ENCODE measurements at places on chromosomes 11 and 22.

DNA sequence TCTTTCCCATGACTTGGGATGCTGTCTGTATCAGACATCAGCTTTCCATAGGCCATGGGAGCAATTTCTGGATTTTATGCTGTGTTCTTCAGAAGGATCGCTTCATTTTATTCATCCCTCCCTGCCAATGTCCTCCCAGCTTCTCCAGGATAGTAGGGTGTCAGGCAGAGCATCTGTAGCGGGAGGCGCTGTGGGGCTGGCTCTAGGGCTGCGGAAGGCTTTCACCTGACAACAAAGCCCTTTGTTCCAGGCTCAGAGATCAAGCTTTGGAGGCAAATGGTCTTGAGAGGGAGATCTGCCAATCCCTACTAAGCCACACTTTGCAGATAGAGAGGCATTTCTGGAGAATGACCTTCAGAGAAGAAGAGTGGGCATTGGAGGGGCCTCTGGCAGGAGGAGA lies 29.5 kb upstream of the FTH1 start:
- no peak for DNase-seq

GRCh38 chr11:62169935-62170334 lies 20.1 kb upstream of the SCGB1D1 start:
- no peak for DNase-seq

DNA sequence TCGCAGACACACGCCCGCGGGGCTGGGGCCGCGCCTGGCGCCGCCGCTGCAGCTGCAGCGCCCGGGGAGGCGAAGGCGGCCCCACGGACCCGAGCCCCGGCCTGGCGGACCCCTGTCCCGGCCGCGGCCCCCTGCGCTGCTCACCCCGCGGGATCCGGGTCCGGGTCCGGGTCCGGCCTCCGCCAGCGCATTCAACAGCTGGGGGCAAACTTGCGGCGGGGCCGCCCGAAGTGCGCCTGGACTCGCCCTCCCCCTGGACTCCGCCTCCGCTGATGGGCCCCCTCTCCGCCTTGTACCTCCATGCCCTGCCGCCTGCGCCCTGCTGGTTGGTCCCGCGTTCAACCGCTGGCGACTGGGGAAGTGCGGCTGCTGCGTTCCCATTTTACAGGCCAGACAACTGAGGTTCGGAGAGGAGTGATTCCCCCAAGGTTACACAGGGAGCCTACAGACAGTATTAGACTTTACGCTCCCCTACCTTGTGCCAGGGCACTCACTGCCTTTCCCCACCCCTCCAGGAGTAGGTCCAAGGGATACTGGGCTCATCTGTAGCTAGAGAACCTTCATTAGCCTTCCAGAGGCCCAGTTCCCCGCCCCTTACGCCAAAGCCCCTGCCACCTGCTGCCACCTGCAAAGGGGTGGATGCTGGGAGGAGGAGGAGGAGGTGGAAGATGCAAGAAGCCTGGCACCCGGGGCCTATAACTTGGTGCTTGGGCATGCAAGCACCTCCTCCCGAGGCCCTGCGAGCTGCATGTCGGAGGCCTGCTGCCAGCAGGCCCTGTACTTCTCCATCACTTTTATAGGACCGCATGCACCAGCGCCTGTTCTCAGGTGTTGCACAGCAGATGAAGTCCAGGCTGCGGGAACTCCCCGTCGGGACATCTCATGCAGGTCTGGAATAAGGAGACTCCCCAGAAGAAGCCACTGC lies 694 bp upstream of the ELFN2 start:
- DNase-seq: no peak

GRCh38 chr11:57566005-57566904 lies 1.2 kb downstream of the UBE2L6 start:
- no peak for DNase-seq

DNA sequence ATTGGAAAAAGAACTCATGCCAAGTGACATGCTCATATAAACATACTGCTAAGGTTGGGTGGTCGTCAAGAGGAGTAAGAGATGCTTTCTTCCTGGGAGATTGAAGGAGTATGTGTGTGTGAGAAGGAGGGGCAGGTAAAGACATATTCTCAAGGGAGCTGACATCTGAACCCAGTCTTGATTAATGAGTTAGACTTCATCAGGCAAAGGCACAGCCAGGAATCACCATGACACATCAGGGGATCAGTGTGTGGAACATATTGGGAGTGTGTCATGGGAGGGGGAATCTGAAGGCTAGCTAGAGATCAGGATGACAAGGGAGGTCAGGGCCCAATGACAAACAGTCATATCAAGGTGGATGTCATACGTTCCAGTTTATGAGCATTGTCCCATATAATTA lies 14.9 kb downstream of the CNTF start:
- DNase-seq: no peak

GRCh38 chr22:34379825-34380224 lies 459.5 kb upstream of the LARGE1 start:
- no peak for DNase-seq

- DNase-seq: no peak
Observed at GRCh38 chr22:45010532-45010900, 711 bp upstream of the PHF21B start.

- DNase-seq: no peak
Observed at GRCh38 chr11:130945896-130946295, 29.6 kb upstream of the SNX19 start.

DNA sequence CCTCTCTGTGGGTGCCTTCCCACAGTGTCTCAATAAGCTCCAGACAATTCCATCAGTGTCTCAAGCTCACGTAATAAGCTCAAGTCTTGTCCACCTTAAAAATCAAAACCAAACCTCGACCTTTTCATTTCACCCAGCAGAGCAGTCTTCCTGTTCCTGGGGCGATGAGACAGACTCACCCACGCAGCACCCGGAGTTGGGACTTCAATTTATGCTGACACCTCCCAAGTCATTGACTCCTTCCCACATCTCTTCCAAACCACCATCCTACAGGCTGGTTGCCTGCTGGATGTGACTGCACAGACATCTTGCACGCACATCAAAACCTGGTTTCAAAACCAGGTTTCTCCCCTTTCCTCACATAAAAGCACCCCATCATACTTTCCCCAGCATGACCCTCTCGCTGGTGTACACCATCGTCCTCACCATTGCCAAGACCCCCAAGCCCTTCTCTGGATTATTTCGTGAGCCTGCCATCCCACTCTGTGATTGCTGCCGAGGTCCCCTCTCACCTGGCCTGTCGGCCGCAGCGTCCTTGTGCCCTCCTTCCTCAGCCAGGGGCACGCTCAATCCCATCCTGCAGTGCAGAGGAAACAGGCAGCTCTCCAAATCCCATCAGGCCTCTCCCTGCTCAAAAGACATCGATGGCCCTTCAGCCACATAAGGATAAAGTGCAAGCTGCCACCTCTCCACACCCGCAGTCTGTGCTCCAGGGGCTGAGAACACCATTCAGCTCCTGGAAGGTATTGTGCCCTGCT lies 45.1 kb upstream of the FBXO3 start:
- peak; percentile 40 for DNase-seq

DNA sequence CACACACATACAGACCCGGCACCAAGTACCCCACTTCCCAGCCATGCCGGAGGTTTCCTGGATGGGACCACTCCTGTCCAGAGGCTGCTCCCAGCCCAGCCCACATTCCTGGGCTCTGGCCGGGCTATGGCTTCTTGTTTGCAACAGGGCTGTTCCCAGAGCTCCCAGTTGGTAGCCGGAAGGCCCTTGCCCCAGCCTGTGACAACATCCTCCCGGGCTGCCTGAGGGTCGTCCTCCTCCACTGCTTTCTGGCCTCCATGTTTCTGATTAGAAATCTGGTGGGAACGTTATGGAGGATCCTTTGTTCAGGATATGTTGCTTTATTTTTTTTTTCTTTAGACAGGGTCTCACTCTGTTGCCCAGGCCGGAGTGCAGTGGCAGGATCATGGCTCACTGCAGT lies 952 bp upstream of the CYP2D6 start:
- DNase-seq: no peak

DNA sequence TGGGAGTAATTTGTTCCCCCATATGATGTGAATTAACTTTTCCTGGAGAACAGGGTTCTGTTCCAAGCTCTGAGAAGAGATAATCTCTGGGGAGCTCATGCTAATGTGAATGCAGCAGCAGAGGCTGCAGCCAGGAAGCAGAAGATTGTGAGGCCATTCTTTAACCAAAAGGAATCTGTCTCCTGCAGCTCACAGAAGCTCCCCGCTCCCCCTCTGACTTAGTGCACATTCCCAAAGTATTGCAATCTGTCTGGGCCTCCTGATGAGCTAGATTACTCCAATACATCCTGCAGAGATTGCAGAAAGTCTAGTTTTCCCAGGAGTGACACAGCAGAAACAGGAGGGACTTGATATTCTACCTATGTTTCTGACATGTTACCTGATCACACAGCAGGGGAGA lies 420.6 kb upstream of the FAT3 start:
- no peak for DNase-seq

- DNase-seq: no peak
Observed at GRCh38 chr22:19803736-19804267, 43.2 kb downstream of the TBX1 start.

- DNase-seq: peak; percentile 23
Observed at GRCh38 chr22:49548356-49549202, 279.1 kb downstream of the BRD1 start.

GRCh38 chr11:113690619-113691569 lies 15.2 kb downstream of the TMPRSS5 start:
- DNase-seq: no peak

DNA sequence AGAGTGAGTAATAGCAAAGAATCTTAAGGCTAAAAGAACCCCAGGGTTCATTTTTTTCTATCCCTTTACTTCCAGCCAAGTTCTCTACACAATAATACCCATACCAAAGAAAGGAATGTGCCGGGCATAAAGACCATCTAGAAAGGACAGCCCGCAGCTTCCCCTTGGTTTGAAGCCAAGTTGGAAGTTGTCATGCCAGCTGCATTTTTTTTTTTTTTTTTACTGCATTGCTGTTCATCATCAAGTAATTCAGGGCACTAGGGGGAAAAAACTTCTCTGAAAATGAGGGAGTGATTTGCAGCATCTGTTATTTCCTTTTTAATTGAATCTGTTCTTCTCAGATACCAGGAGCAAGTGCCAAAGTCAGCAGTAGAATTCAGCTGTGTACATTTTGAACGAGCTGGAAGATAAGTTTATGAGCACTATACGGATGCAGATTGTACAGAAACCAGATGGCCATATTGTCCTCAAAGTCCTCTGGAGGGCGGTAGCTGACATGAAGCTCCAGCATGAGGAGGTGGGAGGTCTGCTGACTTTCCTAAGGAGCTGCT lies 56.4 kb downstream of the UBASH3B start:
- peak; percentile 34 for DNase-seq

GRCh38 chr22:30217698-30218560 lies 28.6 kb downstream of the LIF start:
- no peak for DNase-seq

DNA sequence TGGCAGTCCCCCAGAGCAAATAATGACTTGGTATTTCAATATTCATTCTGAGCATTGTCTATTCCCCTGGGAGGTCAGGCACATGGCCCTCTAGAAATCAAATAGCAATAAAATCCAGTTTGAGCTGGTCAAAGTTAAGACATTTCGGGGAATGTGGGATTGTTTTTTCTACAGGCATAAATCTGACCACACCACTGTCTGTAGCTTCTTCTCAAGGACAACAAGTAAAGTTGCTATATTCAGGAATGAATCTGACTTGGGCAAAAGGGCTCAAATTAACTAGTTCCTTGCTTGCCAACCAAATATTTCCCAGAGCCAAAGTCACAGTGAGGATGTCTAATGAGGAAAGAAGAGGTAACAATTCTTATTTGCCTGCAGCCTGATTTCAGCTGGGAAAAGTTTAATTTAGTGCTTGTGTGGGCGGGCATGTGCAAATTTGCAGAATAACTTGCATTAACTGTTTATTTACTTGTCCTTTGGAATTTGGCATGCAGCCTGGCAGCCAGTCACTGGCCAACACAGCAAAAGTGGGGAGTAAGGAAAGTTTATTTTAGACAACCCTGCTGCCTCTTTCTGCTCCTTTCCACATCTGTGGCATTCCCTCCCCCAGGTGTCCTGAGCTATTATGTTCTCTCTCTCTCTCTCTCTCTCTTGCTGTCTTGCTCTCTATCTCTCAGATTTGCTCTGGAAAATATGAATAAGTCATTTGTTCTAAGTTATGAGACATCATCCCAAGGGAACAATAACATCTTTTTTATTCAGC lies 51.2 kb upstream of the ARHGAP20 start:
- no peak for DNase-seq

- DNase-seq: no peak
Observed at GRCh38 chr11:122399375-122399774, 256.1 kb upstream of the UBASH3B start.

DNA sequence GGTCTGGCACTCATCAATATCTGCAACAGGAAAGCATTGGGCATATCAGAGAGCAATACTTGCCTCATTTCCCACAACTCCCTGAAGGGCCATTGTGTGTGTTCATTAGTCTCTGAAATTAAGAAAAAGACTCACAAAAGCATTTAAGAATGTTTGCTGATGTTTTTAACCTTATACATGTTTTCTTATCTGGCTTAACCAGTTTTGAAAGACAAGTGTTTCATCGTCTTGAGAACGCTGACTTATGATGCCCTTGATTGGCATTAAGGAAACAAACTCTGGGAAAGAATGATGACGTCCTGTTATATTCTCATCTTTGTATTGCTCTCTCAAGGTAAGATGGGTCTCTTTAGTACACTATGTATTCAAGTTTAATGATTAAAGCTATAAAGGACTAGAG lies 32.0 kb downstream of the SCUBE2 start:
- DNase-seq: no peak

- DNase-seq: no peak
Observed at GRCh38 chr11:15113381-15113780, 1.3 kb upstream of the INSC start.

DNA sequence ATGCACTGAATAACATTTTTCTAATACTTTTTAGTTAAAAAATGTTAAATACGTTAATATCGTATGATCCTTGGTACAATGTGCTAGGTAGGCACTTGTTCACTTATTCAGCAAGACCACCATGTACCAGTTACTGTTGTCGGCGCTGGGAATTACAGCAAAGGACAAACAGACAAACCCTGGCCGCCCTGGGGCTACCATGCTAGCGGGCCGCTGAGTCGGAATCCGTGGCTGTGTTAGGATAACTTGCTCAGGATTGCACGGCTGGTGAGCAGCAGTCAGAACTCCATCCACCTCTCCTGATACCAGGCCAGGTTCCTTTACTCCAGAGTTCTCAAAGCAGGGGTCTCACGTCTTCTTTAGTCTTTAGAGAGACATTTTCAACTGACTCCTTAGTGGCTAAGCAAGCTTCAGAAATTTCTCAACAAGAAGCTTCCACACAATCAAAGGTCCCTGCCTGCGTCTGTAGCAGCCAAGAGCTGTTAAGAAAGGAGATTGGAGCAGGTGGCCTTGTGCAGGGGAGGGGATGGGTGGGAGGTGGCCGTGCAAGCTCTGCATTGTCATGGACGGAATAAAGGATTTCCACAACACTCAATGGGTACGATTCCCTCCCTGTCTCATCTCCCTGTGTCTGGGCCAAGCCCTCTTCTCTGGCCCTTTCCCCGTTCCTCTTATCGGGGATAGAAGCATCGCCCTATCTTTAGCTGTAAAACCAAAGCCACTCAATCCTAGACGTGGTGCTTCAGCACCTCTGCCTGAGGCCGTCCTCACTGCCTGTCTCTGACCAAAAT lies 39.8 kb upstream of the NNMT start:
- DNase-seq: no peak

DNA sequence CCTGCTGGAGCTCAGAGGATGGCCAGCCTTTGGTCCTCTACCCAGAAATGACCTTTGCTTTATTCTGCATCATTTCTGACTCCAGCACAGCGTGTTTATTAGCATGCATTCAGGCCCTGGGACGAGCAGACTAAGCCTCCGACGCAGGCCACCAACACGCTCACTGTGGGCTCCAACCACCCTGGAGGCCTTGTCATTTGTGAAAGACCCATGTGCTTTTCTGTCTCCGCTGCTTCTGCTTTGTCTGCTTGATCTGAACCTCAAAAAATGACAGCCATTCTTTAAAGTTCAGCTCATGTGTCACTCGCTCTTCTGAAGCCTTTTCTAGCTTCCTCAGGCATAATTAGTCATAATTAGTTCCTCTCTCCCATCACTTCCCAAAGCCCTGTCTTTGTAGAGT lies 109.1 kb upstream of the TIMP3 start:
- no peak for DNase-seq
